Stimulated activated CD8-positive, alpha-beta memory T cell treated with anti-CD3 and anti-CD28 coated beads, Interleukin-7, amount 100 ng/mL, for 1 hour (primary cell): ENCODE measurements at places on chromosomes 6 and 20.

DNA sequence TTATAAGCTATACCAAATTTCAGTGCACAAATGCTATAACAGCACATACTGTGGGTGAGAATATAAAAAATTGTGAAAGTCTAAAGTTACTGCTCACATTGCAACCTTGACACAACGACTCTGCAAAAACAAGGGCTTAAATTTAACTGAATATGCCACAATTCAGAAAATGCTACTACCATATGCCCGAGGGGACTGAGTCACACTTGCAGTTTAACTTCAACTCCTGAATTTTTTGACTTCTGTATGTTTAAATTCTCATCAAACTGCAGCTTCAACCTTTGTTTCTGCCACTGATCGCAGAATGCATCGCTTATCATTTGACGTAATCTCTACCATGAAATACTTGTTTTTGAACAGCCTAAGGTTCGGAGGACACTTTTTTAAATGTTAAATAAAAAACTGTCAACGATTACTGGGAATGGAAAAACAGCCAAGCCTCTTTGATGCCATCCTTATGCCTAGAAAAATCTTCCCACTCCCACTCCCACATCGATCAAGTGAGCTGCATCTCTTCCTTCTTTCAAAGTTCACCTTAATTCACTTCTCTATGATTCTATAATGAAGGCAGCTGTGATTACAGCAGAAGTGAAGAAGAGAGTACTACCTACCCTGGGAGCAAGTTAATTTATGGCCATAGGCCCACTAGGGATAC lies 136.5 kb downstream of the ATXN1 start:
- DNase-seq: no peak

GRCh38 chr6:36769183-36769675 lies 70.0 kb downstream of the CPNE5 start:
- DNase-seq: no peak

- DNase-seq: no peak
Measured at GRCh38 chr6:158837684-158838625, 18.8 kb upstream of the EZR start.

DNA sequence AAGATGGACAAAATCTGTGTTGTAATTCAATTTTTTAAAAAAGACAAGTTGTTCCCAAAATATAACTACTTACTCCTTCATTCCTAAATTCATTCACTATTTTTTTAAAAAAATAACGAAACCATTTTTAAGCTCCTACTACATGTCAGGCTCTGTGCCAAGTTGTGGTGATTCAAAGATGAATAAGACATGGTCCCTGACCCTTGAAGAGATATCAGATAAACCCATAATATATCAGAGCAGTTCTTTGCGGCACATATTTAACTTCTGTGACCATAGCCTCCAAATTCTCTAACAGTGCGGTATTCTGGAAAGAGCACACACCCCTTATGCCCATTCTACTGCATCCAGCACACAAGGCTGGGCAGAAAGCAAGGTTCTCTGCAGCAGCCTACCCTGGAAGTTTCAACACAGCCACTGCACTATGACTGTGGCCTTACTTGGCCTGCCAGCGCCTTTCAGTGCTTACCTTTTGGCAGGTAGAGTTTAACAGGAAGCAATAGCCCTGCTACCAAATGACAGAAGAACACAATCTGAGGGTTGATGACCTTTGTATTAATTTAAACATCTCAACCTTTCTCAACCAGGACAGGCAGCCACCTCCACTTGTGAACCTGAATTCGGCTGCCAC lies 406.5 kb downstream of the BTBD9 start:
- DNase-seq: no peak

- DNase-seq: no peak
Measured at GRCh38 chr6:87220997-87221396, 65.6 kb downstream of the ZNF292 start.

DNA sequence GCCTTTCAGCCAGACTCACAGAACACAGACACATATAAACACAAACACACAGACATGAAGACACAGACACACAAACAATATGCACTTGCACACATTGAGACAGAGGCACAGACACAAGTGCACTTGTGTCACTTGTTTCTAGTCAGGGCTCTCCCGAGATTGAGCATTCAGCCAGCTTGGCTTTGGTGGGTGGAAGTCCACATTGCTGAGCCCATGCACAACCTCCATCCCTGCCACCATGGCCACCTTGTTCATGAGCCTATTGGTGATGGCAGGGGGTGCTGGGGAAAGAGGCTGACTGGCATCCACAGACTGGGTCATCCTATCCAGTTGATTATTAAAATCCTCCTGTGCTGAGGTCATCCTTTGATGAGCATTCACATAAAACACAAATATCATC lies 11.5 kb upstream of the CST7 start:
- no peak for DNase-seq

DNA sequence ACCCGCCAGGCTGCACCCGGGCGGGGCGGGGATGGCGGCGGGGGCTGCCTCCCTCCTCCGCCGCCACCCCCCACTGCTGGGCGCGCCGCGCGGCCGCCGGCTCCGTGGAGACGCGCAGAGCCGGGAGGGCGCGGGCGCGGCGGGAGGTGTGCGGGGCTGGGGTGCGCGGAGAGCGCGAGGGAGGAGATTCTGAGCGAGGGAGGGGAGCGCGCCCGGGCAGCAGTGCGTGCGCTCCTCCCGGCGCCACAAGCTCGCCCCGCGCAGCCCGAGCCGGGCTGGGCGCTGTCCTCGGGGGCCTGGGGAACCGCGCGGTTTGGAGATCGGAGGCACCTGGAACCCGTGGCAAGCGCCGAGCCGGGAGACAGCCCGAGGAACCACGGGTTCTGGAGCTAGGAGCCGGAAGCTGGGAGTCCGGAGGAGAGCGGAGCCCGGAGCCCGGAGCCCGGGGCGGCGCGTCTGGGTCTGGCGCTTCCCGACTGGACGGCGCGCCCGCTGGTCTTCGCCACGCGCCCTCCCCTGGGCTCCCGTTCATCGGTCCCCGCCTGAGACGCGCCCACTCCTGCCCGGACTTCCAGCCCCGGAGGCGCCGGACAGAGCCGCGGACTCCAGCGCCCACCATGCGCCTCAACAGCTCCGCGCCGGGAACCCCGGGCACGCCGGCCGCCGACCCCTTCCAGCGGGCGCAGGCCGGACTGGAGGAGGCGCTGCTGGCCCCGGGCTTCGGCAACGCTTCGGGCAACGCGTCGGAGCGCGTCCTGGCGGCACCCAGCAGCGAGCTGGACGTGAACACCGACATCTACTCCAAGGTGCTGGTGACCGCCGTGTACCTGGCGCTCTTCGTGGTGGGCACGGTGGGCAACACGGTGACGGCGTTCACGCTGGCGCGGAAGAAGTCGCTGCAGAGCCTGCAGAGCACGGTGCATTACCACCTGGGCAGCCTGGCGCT lies at the start of gene NTSR1:
NTSR1 (plus strand) TSS at position 246 of the 946 bp plus-strand sequence; CDS start at position 618, 372 bp downstream.
- DNase-seq: no peak

GRCh38 chr20:1295276-1295930 lies 29.3 kb downstream of the SNPH start:
- no peak for DNase-seq

GRCh38 chr6:13668291-13668928 lies 43.2 kb downstream of the RANBP9 start:
- DNase-seq: no peak

DNA sequence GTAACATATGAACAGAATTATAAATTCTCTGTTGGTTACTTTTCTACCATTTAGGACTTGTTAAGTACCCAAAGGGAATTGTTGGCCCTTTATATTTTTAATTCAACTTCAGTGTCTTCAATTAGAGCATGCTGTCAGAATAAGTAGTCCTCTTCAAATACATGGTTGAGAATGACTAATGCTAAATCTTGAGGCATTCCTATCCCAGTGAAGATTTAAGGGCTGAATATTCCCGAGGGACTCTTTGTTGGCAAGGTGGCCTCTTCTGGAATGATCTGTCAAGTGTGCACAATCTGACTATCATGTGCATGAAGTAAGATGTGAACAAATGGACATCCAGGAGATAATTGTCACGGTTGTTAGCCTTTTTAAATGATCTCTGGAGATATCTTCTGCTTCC lies 421.7 kb downstream of the BMP2 start:
- DNase-seq: no peak

DNA sequence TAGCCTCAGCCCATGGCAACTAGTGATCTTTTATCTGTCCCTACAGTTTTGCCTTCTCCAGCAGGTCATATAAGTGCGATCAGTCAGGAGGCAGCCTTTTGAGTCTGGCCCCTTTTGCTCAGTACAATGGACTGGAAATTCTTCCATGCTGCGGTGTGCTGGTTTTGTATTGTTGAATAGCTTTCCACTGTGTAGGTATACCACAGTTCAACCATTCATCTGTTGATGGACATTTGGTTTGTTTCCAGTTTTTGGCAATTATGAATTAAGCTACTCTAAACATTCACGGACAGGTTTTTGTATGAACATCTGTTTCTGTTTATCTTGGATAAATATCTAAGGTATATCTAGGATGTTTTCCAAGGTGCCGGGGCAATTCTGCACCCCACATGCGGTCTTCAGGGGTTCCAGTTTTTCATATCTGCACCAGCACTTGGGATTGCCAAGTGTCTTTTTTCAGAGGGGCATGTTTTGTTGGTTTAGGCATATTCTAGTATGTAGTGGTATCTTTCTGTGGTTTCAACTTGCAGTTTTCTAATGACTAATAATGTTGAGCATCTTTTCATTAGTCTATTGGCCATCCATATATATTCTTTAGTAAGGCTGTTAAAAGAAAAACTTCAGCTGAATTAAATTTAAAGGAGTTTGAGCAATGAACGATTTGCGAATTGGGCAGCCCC lies 141.0 kb downstream of the TFAP2C start:
- no peak for DNase-seq

- DNase-seq: no peak
Measured at GRCh38 chr6:109071125-109071917, 23.3 kb downstream of the SESN1 start.

GRCh38 chr6:85137865-85138264 lies 312.0 kb upstream of the NT5E start:
- DNase-seq: no peak

DNA sequence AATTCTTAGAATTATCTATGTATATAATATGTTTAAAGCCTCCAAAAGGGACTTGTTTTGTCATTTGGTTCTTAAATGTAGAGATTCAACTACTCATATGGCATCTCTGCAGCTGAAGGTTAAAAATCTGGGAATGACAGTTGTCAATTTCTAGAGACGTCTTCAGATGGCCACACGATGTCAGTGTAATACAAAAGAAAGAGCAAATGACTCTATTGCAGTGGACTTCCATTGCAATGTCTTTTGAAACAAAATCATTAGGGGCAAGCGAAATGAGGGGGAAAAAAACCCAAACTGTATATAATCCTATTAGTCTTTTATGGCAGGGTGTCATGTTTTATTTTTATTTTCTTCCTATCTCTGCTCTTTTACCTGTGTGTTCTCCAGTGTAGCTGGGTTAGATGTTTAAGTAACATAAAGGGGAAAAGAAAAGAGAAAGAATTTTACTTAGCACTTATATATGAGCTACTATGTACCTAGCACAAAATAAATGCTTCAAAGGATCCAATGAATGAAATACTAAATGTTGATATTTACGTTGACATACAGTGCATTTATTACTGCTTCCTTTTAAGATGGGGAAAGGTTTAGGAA lies 26.2 kb downstream of the CCN2 start:
- no peak for DNase-seq

GRCh38 chr6:140041571-140042332 lies 667.3 kb upstream of the CITED2 start:
- no peak for DNase-seq

- DNase-seq: no peak
Measured at GRCh38 chr6:157045831-157046454, 268.8 kb downstream of the ARID1B start.

GRCh38 chr6:167997642-167998041 lies at the start of gene KIF25:
Gene KIF25 (plus strand): TSS chr6:167997671. CDS start chr6:168029586, 31,915 bp downstream.
- DNase-seq: no peak

GRCh38 chr6:30149234-30149633 lies 11.8 kb downstream of the TRIM10 start:
- no peak for DNase-seq

DNA sequence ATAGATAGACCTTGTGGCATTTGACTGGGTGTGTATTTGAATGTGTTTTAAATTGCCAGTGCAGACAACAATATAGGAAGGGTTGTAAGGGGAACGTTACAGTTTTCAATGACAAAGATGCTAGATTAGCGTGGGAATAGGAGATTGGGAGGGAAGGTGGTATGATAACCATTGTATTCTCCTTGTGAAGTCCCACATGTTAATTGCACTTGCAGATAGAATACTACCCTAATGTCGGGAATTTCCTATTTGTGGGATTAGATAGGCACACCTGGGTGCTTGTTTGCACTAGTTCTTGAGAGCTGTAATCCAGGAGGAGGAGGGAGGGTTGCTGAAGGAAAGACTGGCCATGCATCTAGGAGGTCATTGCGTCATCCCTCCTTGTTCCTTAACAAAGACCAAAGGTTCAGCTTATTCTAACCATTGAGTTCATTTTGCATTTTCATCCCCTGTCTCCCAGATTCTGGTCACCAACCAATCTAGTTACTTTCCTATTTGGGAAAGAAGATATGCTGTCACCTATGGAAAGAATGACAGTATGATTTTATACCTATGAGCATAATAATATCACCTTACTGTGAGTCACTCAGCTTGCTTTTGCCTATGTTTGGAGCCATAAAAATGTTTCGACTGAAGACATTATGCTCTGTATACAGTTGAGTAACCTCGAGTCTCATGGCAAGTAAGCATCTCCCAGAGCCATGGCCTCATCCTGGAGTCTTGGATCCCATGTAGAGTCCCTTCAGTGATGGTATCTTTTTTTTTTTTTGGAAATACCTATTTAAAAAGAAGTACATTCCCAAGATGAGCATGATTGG lies 201.5 kb downstream of the DTNBP1 start:
- DNase-seq: no peak

DNA sequence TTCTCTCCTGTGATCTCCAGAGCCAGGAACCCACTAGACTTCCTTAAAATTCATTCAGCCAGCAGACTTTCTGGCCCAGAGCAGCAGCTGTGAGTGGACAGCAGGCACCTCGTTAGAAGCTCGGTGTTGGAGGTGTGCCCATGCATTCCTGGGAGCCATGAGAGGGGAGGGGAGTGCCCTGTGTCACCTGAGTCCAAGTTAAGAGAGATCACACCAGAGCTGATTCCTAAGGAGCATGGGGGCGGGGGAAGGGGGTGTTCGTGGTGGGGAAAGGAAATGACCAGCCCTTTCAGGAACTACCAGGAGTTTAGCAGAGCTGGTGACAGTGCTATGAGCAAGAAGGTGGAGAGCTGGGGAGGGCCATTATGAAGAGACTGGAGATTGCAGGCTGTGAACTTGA lies 46.9 kb downstream of the GFRA4 start:
- DNase-seq: no peak

GRCh38 chr6:41103847-41104246 lies 31.1 kb downstream of the NFYA start:
- no peak for DNase-seq

- no peak for DNase-seq
Measured at GRCh38 chr6:73263570-73263909, 544 bp upstream of the KHDC1 start.

GRCh38 chr20:50664254-50664653 lies 27.1 kb downstream of the RIPOR3 start:
- DNase-seq: no peak
